ENCODE measurements at places on chromosomes 2 and 18.

GRCh38 chr18:2223449-2223848, 347.9 kb downstream of the METTL4 start:
- DNase-seq: no peak

DNA sequence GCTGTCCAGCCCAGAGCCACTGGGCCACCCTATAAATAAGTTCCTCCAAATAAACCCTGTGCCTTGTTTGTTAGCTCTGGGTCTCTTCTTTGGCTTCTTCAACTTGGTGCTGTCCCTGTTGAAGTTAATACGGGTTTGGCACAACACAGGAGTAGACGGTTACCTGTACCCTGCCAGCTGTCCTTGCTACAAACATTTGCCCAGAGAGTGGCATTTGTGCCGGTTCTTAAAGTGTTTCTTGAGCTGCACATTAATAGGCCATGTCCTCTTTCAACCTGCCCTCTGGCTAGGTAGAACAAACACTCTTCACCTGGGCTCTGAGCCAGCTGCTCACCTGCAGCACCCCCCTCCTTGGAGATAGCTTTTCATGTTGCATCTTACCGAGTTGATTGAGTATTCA, 139.2 kb downstream of the NEDD4L start:
- no peak for DNase-seq

- no peak for DNase-seq
Observed at GRCh38 chr18:3405713-3406112, 44.3 kb upstream of the TGIF1 start.

DNA sequence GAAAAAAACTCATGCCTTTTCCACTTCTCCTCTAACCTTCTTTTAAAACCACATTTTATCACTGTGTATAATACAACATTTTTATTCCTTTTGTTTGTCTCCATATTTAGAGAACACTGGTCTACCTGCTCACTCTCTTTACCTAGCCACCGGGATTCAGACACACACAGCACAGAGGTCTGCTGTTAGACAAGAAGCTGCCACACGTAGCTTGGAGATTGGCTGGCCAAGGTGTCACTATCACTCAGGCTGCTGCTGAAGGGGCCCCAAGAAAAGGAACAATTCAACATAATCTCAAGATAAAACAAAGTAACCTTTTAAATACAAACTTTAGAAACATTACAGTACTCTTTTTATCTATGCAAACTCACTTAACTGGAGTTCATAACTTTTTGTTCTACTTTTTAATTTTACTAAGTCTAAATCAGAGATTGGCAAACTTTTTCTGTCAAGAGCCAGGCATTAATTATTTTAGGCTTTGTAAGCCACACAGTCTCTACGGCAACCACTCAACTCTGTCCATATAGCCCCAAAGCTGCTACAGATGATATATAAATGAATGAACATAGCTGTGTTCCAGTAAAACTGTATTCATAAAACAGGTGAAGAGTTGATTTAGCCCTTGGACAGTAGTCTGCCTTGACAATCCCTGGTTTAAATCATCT, 25.8 kb downstream of the FEZ2 start:
- DNase-seq: no peak

DNA sequence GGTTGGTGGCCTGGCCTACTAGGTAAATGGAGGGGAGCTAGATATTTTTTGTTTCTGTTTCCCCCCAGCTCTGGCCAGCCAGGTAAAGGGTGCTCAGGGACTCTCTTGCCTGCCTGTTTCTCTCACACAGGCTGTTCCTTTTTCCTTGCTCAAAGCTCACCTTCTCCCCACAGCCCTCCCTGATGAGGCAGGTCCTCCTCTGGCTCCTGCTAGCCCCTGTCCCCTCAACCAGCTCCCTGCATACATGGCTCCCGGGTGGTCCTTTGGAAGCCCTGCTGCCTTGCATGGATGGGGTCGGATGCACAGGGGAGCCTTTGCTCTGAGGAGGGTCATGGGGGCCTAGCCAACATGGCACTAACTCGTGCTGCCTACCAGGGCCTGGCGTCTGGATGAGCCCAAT, 27.8 kb downstream of the DYSF start:
- DNase-seq: no peak

GRCh38 chr2:118477111-118477862, 370.2 kb downstream of the EN1 start:
- DNase-seq: no peak

GRCh38 chr2:5849562-5849961, 157.4 kb downstream of the SOX11 start:
- no peak for DNase-seq

GRCh38 chr2:216170076-216170763, 61.1 kb downstream of the XRCC5 start:
- no peak for DNase-seq

GRCh38 chr2:105141099-105141614, 100.4 kb upstream of the GPR45 start:
- no peak for DNase-seq

GRCh38 chr2:19888831-19889230, 13.0 kb downstream of the TTC32 start:
- DNase-seq: no peak

DNA sequence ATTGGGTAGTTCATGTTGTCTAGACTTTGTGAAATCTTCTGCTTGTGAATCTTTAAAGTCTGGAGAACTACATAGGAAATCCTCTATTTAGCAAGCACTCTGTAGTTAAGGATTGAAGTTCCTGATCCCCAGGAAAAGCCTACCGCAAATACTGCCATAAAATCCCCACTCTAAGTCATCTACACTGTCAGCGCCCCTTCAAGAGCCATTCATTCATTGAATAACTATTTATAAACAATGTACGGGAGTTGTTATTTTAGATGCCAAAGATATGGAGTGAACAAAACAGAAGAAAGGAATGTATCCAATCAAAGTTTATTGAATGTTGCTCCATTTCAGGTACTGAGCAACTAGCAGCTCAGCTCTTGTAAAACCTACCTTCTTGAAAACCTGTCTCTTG, 36.5 kb upstream of the SLC39A10 start:
- no peak for DNase-seq

DNA sequence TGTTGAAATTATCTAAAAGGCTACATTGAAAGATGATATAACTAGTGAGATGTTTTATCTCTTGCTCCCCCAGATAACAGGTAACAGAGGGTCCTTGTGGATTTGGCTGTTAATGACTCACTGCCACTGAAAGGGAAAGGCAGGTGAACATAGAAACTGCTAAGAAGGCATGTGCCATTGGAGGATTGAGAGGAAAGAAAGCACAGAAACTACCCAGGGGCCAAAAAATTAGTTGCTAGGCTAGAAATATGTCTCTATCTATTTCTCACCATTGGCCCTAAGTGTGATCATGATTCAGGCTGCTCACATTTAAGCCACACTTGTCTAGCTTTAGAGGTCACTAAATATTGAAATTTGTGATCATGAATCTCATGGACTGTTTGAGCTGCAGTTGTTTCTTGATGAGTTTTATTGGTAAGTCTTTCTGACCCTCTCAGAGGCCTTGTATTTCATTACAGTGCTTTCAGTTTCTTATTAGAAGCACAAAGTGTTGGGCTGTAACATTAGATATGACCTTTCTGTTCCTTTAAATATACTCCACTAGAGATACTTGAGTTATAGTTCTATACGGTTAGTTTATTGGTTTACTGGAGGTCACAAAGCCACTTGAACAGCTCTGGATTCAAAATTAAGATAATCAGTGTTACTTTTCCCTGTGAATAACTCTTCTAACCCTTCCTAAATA, 26.2 kb downstream of the NAB1 start:
- DNase-seq: no peak

- peak; percentile 16 for DNase-seq
Observed at GRCh38 chr2:219459460-219460311, 25.0 kb downstream of the SPEG start.

DNA sequence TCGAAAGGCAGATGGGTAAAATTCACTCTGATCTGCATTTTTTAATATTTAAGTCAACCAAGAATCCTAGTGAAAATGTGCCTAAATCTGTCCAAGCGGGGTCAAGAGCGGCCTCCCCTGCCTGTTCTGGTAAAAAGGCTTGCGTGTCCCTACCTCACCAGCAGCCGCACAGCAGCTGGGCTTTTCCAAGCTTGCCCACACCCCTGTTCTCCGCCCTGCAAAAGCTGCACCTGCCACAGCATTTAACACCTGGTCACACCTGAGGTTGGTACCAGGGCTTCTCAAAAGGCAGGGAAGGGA, 25.8 kb upstream of the TMEM182 start:
- DNase-seq: no peak

GRCh38 chr2:30802611-30803010, 4.6 kb downstream of the CAPN13 start:
- no peak for DNase-seq

DNA sequence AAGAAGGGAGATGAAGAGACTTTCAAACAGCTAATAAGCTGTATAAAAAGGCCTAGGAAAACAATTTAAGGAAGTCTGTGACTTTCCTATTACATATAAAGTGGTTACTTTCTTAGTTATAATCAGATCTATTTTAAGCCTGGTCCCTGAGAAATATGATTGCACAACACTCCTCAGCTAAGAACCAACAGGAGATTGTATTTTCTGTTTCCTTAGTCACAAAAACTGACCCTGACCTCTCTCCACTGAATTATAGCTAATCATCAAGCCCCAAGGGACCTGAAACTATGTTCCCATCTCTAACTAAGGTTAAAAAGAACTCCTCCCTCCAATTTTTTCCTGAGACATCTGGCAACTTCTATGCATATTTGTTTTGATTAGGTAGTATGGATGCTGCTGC, 106.9 kb downstream of the ROCK1 start:
- no peak for DNase-seq

DNA sequence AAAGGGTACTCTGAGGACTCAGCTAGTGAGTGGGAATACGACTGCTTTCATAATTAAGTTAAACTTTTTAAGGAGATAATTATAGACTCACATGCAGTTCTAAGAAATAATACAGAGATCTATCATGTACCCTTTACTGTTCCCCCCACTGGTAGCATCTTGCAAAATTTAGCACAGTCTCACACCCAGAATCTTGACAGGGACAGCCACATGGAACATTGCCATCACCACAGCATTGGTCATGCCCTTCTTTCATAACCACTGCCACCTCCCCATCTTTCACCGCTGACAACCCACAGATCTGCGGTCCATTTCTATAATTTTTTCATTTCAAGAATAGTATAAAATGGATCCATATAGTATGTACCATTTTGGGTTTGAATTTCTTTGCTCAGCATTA, 37.8 kb downstream of the ARHGEF4 start:
- DNase-seq: no peak

DNA sequence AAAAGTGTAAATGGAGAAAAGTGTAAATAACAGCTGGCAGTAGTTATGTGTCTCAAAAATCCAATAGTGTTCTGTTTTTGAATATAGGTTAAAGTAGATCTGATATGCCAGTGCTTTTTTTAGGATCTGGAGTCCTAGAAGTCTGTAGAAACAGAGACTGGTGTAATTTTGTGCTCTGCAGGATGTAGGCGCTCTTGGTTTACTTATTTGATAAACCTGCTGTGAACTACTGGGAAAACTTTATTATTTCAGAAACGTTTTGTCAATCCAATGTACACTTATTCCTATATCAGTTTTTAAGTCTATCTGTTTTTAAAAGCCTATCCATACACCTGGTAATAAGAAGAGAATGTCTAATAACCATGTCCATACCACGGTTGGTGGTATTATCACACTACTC, 530.8 kb upstream of the ZNF804A start:
- DNase-seq: no peak

- no peak for DNase-seq
Observed at GRCh38 chr2:7609974-7610373, 692.8 kb downstream of the RNF144A start.

DNA sequence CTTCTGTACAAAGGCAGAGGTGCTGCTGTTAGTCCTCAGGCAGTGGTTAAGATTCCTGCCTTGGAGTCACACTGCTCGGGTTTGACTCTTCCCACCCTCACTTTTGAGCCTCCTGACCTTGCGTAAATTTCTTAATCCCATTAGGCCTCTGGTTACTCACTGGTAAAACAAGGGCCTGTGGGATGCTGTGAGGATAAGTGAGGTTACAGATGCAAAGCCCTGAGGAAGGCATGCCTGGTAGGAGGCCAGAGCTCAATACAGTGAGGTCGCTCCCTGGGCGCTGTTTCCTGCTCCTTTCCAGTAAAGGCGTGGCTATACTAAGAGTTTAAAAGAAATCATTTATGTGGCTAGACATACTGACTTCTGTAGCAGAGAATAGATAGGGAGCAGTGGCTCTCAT, 127.5 kb upstream of the TMEM200C start:
- no peak for DNase-seq

- DNase-seq: no peak
Observed at GRCh38 chr18:67261931-67262552, 254.5 kb downstream of the DSEL start.

- DNase-seq: no peak
Observed at GRCh38 chr2:152097801-152098495, 896 bp downstream of the CACNB4 start.

GRCh38 chr2:71783815-71784214, 330.5 kb downstream of the DYSF start:
- DNase-seq: no peak

DNA sequence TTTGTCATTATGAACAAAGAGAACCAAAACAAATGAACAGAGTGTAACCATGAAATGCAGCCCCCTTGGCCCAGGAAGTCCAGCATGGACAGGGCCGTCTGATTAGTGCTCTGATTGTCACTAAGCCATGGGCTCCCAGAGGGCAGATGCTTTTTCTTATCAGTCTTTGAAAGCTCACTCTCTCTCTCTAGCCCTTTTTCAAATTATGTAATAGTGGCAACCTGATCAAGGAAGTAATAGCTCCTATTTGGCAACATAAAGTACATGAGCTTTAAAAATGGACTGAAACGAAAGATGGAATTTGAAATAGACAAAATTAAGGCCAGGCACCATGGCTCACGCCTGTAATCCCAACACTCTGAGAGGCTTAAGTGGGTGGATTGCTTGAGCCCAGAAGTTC, 32.4 kb upstream of the EPG5 start:
- DNase-seq: no peak

DNA sequence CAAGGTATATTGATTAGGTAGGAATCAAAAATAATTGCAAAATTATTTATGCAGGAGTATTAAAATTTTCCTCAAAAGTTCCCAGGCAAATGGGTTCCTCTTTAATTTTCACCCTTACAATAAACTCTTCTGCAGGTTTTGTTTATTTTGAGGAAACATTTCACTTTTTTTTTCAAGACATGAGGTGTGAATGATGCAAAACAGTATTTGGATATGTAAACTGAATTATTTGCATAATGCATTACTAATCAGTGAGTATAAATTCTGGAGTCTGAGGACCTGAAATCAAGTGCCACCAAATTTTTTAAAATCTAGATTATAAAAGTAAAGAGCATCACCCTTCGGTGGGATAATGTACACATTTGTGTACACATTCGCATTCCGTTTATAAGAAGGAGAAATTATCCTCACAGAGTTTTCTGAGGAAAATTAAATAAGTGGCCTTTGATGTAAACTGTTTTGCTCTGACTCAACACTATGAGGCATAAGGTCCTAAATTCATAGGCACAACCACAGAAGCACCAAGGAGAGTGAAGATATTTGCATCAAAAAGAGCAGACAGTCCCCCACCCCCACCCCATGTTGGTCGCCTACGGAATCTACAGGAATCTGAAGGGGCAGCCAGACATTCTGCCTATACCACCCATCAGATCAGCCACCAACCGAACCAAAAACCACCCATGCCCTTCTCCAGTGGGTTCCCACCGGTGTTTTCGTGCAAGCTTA, 33.1 kb downstream of the BCL11A start:
- no peak for DNase-seq

GRCh38 chr2:45541450-45541849, 69.6 kb downstream of the SRBD1 start:
- DNase-seq: no peak

- no peak for DNase-seq
Observed at GRCh38 chr18:56505293-56505692, 133.1 kb downstream of the TXNL1 start.

GRCh38 chr18:49123431-49123830, 172.7 kb upstream of the SMAD7 start:
- DNase-seq: no peak

GRCh38 chr2:47666332-47666731, 116.6 kb upstream of the MSH6 start:
- no peak for DNase-seq
